ENCODE measurements at places on chromosomes 7 and 10. TPM values are rescaled to one million over a fixed set of nuclear protein-coding genes. Genes with fewer than 3 reads are reported as not detected.

The EN2 gene
- 0.81 TPM for total RNA-seq

The TLL2 gene
- 0.39 TPM for total RNA-seq

The ANLN gene
- 35.5 TPM for total RNA-seq

- H3K27ac ChIP-seq, result no peak overlapping the region
- H3K4me1 ChIP-seq, result no peaks in the 10 kb centered on the region
- no peaks in the 10 kb centered on the region for H3K27me3 ChIP-seq
- H3K36me3 ChIP-seq, result no peaks in the 10 kb centered on the region
Observed at GRCh38 chr7:132004529-132004928, 448.1 kb upstream of the PODXL start.

The CHN2 gene
- 27.4 TPM for total RNA-seq

The LIPJ gene
- total RNA-seq, result 4.2 TPM

The FRMPD2 gene
- 6.4 TPM for total RNA-seq

DNA sequence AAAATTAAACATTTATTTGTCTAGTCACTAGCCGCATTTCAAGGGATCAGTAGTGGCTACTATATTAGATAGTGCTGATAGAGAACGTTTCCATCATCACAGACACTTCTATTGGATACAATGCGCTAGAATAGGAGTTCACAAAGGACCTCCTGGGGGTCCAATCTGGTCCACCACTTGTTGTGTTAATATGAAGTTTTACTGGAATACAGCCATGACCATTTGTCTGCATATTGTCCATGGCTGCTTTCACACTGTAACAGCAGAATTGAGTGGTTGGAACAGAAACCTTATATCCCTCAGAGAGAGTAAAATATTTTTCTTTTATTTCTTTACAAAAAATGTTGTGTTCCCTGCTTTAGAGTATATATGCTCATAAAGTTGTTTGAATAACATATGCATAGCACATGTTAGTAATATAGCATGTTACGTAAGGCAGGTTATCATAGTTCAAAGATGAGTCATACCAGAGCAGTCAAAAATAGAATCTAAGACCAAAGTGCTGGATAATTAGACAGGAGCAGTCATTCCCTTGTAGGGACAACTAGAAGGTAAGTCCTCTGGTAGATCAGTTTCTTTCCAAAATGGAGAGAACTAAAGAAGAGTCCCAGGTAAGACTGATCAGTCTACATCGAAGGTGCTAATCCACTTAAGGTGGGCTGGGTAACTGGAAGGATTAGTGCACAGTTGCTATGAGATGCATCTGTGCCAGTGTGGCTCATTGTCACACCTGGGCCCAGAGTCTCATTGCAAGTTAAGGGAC lies 14.9 kb downstream of the BZW2 start:
- H3K36me3 ChIP-seq, result no peaks in the 10 kb centered on the region
- H3K27me3 ChIP-seq, result no peaks in the 10 kb centered on the region
- no peaks in the 10 kb centered on the region for H3K4me1 ChIP-seq
- no peak for DNase-seq
- H3K4me3 ChIP-seq, result no peak overlapping the region

GRCh38 chr10:110268971-110269370 lies 35.7 kb downstream of the SMNDC1 start:
- H3K27me3 ChIP-seq, result no peaks in the 10 kb centered on the region
- H3K27ac ChIP-seq, result peak overlapping the region; percentile 81
- no peak overlapping the region for H3K4me3 ChIP-seq

The TRIM73 gene
- total RNA-seq, result 17.3 TPM

The OLAH gene
- total RNA-seq, result 6.1 TPM

DNA sequence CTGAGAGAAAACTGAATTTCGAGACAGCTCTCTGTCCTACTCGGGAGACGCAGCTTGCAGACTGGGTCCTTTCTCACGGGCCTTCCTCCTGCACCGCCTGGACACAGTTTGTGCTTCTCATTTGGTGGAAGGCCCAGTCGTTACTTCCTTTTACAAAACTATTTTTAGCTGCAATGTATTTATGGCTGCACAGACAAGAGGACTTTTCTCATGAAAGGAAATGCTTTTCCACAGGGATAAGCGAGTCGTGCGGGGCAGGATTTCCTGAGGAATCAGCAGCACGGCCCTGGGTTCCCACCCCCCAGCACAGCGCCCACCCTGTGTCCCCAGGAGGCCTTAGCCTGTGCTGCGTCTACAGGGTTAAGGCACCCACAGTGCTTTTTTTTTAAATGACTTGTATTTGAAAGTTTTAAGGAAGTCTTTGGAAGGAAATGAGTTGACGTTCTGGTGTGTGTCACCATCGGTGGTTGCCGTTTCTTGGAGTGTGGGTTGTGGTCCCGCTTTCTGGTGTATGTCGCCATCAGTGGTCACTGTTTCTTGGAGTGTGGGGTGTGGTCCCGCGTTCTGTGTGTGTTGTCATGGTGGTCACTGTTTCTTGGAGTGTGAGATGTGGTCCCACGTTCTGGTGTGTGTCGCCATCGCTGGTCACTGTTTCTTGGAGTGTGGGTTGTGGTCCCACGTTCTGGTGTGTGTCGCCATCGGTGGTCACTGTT lies 50.9 kb downstream of the INPP5A start:
- H3K36me3 ChIP-seq, result no peaks in the 10 kb centered on the region
- no peaks in the 10 kb centered on the region for H3K27me3 ChIP-seq
- DNase-seq, result peak; percentile 44
- H3K27ac ChIP-seq, result no peak overlapping the region
- no peak overlapping the region for H3K4me3 ChIP-seq

DNA sequence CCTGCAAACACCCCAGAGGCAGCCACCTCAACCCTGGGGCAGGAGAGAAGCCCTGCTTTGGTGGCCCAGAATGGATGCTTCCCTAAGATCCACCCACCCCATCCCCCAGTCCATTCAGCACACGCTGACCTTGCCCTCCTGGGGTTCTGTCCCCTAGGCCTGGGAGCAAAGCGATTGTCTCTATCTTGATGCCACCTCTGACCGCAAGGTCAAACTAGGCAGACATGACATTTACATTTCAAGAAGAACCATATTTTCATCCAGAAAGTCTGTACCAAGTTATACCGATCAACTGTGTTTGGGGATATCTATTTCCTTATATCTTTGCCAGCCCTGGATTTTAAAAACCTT lies 23.0 kb downstream of the MAT1A start:
- no peaks in the 10 kb centered on the region for H3K27me3 ChIP-seq
- peak overlapping the region; percentile 73 for H3K27ac ChIP-seq
- DNase-seq, result no peak
- H3K4me3 ChIP-seq, result no peak overlapping the region
- H3K36me3 ChIP-seq, result no peaks in the 10 kb centered on the region

GRCh38 chr7:107315716-107316220 lies 147.0 kb downstream of the HBP1 start:
- H3K36me3 ChIP-seq, result no peaks in the 10 kb centered on the region
- no peak for DNase-seq
- peaks cover 11% of the 10 kb centered on the region for H3K4me1 ChIP-seq
- no peak overlapping the region for H3K4me3 ChIP-seq

GRCh38 chr10:76310588-76311080 lies 879.2 kb downstream of the LRMDA start:
- H3K4me3 ChIP-seq, result no peak overlapping the region
- H3K36me3 ChIP-seq, result no peaks in the 10 kb centered on the region
- H3K27ac ChIP-seq, result no peak overlapping the region
- DNase-seq, result no peak
- H3K27me3 ChIP-seq, result no peaks in the 10 kb centered on the region

The PRSS37 gene
- 38.6 TPM for total RNA-seq

The ERVW-1 gene
- 16.5 TPM for total RNA-seq

DNA sequence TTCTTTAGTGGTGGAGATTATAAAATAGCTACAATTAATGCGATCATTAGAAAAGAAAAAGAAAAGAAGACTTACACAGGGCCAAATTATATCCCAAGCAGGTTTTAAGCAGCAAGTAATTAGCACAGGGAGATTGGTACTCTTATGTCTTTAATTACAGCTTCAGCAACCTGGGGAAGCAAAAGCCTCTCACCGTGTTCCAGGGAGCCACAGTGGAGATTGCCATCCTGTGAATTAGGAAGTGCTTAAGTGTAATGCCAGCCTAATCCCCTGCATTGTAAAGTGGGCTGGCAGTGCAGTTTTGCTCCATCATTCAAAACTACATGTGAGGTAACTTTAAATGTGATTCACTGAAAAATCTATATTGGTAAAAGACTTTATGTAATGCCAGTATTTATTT lies 533.5 kb upstream of the COBL start:
- H3K4me1 ChIP-seq, result no peaks in the 10 kb centered on the region
- H3K4me3 ChIP-seq, result no peak overlapping the region

Measured in testis (tissue), 5 donors.